Activated T-helper 1 cell treated with anti-CD3 and anti-CD28 coated beads, Interleukin-12 subunit alpha, Interleukin-12 subunit beta, Interleukin-2, Interleukin-4 antibody, amounts not matched to agents 30 ng/mL and 10 ng/mL and 1 ng/mL, durations not matched to agents 14 hours and 24 hours and 36 hours (primary cell): ENCODE measurements at places on chromosomes 11 and 22.

DNA sequence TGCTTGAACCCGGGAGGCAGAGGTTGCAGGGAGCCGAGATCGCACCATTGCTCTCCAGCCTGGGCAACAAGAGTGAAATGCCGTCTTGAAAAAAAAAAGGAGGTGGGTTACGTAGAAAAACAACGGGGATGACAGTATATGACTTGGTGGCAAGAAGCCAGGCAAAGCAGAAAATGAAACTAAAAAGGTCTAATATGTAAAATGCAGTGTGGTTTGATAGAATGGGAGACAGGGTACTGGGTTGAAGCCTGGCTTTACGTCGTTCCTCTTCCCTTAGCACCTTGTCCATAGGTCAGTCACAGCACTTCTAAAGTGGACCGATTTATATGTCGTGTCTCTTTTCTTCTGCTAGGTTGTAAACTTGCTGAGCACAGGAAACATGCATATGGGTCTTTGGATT is 274.9 kb upstream of the ZC3H12C start:
- no peak for DNase-seq

- no peak for DNase-seq
These were observed 1.0 kb upstream of the PRDM10 start for GRCh38 chr11:130003717-130004001.

DNA sequence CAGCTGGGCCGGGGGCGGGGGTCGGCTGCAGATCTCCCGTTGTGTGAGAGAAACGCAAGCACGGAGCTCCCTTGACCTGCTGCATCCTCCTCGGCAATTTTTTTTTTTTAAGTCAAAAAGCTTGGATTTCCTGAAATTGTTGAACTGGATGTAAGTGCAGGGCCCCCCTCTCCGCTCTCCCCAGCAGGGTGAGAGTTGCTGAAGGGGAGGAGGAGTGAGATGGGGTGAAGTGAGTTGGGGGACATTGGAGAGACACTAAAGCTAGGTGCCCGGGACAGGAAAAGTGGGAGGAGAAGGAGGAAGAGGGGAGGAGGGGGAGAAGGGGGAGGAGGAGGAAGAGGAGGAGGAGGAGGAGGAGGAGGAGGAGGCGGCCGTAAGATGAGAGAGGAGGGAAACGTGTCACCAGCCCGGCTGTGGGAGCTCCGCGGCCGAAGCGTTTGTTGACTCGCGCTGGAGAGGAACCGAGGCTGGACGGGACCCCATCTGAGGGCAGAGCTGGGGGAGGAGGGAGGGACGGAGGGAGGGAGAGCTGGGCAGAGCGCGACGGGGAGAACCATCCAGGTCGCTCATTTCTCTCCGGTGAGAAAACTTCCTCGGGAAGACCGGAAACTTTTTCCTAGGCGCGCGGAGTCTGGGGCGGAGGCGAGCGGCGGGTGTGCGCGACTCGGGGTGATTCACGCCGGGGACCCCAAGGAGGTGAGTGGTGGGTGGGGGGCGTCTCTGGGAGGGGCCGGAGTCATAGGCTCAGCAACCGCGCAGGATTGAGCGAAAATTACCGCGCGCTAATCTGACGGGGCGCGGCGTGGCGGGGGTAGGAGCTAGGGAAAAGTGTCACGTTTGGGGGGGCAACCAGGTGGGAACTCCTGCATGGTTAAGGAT is 80.2 kb downstream of the PRR5L start:
- DNase-seq = no peak

DNA sequence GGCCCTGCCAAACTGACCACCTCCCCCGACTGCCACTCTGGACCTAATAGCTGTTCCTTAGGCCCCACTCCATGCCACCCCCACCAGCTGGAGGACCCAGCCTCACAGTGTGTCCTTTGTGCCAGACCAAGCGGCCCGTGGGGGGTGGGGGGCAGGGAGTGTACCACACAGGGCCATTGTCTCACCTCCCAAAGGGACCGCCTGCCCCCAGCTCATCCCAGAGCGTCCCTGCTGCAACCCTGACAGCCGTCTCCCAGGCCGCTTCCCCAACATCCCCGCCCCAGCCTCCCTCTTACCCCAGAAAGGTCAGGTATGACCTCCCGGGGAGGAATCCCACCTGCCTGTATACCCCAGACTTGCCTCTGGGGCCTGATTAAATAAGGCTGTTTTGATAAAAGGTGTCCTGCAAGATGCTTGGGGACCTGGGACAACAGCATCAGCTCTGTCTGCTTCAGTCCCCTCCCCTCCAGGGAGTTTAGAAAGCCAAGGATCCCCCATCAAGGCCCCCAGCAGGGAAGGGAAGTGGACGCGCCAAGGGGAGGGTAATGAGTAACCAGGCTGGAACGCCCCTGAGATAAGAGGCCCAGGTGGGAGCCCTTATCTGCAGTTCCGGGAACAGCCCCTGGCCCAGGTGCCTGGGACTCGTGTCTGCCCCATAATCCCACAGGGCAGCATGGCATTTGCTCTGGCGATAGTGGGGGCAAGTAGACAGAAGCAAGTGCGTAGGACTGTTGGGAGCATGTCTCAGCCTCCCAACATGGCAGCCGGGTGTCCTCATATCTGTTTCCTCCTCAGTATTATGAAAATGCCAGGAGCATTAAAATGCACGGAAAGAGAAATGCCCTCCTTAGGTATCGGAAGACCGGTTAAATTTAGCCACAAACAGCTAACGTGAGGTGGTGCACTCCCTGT is 9.0 kb downstream of the CDC42EP1 start:
- no peak for DNase-seq

GRCh38 chr11:30596832-30597231 is 10.7 kb upstream of the MPPED2 start:
- DNase-seq = no peak
